Activated CD4-positive, alpha-beta T cell treated with anti-CD3 and anti-CD28 coated beads, Interleukin-2, amount 50 U/mL, for 16 hours (primary cell): ENCODE measurements at places on chromosomes 7 and 10.

- no peak for DNase-seq
Observed at GRCh38 chr7:30093420-30093952, 41.3 kb upstream of the MTURN start.

DNA sequence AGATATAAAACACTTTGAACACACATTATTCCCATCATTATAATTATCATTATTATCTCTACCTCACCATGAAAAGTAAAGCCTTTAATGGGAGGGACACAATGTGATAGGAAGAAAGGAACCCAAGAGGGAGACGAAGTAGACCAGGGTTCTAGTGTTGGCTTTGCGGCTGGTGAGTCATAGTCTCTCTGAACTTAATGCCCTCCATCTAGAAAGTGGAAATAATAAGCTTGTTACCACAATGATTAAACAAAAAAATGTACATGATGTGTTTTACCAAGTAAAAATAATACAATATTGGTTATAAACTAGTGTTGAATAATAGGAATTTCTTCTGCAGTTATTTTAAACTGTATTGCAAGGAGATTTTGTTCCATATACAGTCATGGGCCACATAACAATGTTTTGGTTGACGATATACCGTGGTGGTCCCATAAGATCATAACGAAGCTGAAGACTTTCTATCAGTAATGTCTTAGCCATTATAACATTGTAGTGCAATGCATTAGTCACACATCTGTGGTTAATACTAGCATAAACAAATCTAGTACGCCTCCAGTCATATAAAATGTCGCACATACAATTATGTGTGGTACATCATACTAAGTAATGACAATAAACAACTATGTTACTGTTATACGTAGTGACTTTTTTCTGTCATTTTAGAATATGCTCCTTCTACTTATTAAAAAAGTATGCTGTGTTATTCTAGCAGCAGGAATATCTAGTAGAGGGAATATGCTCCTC lies 450.6 kb upstream of the SORCS1 start:
- DNase-seq, result no peak

- no peak for DNase-seq
Observed at GRCh38 chr7:157507987-157508386, 171.2 kb downstream of the DNAJB6 start.

GRCh38 chr10:106147021-106147420 lies 1017.5 kb downstream of the SORCS1 start:
- DNase-seq, result no peak

- DNase-seq, result no peak
Observed at GRCh38 chr10:48411510-48411909, 105.0 kb downstream of the MAPK8 start.

GRCh38 chr10:112763916-112764520 lies 186.0 kb upstream of the TCF7L2 start:
- DNase-seq, result no peak

- no peak for DNase-seq
Observed at GRCh38 chr10:79380125-79380945, 33.1 kb downstream of the PPIF start.

DNA sequence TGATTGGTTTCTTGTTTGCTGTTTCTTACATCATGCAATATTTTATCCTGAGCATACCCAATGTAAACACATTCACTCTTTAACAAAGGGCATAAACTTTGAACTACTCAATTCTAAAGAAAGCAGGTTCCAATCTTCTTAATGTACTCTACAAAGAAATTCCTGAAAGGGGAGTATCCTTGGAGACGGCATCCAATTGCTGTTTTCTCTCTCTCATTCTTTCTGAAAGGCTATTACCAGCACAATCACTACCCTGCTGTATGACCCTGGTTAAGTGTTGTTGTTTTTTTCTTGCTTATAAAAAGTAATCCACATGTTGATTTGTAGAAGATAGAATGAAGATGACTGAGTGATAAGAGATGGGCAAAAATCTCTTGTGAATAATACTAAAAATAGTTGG lies 176.0 kb downstream of the ZNF365 start:
- no peak for DNase-seq

GRCh38 chr7:13072014-13072413 lies 384.6 kb downstream of the ARL4A start:
- DNase-seq, result no peak

GRCh38 chr7:121519548-121520521 lies 123.7 kb upstream of the FAM3C start:
- no peak for DNase-seq

DNA sequence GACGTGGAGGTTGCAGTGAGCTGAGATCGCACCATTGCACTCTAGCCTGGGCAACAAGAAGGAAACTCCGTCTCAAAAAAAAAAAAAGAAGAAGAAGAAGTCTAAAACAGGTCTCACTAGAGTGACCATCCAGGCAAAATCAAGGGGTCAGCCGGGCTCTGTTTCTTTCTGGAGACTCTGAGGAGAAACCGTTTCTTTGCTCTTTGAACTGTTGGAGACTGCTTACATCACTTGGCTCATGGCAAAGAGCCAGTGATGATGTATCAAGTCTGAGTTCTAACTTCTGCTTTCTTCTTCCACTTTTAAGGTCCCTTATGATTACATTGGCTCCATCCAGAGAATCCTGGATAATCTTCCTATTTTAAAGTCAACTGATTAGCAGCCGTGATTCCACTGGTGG lies 306.8 kb downstream of the WDR11 start:
- no peak for DNase-seq

- no peak for DNase-seq
Observed at GRCh38 chr7:105788356-105788755, 88.0 kb downstream of the ATXN7L1 start.

DNA sequence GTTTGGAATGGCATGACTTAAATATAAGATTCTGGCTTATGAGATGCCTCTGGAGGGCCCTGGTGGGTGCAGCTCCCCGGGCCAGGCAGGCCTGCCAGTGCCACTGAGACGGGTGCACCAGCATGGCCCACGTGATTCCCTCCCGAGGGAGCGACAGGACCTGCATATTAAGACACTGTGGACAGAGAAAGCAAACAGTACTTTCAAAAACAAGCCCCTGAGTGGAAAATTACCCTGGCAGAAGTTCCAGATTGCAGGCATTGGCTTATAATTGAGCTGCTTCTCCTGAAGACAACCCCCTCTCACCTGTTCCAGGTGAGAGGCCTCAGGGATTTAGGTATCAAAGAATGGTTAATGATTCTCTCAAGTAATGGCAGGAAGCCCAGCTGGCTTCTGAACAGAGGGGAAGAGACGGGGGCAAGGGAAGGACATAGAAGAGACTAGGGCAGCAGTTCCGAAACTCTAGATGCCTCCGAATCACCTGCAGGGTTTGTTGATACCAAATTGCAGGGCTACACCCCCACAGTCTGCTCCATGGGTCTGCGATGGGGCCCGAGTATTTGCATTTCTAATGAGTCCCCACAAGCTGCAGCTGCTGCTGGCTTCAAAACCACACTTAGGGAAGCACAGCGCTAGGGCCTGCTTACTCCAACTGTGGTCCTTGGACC lies 66.0 kb upstream of the DOCK1 start:
- DNase-seq, result no peak

DNA sequence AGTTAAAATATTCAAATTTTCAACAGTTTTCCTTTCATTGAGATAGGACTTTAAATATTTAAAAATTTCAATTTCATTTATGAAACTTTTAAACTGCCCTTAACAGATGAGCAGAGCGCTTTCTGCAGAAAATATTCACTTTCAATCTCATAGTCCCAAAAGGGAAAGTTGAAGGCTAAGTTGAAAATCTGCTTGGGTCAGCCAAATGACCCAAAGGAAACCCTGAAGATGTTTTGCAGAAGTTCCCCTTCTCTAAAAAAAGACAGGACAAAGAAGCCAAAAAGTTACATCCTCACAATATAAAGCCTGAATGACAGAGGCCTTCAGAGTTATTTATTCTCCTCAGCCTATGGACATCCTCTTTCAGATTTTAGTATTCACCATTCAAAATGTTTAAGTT lies 17.6 kb upstream of the SCIN start:
- no peak for DNase-seq

DNA sequence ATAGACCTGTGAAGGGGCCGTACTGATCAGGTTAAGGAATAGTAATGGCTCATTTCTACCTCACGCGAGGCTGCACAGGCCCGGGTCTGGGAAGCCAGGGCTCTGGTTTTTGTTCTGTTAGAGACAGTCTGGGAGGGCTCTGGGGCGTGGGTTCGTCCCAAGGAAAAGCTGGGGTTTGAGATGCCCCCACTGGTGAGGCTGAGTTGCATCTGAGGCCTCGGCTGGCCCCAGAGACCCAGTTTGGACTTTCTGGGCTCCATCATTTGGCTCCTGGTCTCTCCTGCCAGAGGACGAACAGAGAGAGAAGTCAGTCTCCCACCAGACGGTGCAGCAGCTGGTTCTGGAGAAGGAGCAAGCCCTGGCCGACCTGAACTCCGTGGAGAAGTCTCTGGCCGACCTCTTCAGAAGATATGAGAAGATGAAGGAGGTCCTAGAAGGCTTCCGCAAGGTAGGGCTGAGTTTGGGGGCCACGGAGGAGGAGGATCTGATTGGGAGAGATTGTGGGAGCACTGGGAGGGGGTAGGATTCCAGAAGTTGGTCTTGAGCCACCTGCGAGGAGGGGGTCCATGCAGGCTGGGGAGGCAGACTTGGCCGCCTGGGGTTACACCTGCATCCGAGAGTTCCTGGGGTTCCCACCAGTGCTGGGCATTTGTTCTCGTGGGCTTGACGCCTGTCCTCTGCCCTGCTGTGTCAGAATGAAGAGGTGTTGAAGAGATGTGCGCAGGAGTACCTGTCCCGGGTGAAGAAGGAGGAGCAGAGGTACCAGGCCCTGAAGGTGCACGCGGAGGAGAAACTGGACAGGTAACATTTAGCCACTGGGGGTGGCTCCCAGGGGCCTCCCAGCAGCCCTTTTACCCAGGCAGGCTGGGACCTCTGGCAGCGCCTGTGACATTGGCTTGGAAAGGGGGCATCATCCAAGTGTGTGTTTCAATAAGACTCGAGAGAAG lies 22.5 kb upstream of the BTBD16 start:
- DNase-seq, result no peak

- DNase-seq, result no peak
Observed at GRCh38 chr10:48462482-48463020, 142.3 kb downstream of the ARHGAP22 start.

GRCh38 chr10:55163388-55163979 lies 362.5 kb upstream of the PCDH15 start:
- peak; percentile 0 for DNase-seq

DNA sequence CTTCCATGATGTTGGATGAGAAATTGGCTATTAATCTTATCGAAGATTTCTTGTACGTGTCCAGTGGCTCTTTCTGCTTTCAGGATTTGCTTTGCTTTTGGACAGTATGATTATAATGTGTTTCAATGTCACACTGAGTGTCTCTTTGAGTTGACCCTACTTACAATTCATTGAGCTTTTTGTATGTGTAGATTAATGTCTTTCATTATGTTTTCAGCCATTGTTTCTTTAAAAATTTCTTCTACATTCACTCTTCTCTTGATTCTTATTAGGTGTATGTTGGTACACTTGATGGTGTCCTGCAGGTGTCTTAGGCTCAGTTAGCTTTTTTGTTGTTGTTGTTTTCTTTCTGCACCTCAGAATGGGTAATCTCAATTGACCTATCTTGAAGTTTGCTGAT lies 16.6 kb downstream of the PLAC9 start:
- DNase-seq, result no peak

DNA sequence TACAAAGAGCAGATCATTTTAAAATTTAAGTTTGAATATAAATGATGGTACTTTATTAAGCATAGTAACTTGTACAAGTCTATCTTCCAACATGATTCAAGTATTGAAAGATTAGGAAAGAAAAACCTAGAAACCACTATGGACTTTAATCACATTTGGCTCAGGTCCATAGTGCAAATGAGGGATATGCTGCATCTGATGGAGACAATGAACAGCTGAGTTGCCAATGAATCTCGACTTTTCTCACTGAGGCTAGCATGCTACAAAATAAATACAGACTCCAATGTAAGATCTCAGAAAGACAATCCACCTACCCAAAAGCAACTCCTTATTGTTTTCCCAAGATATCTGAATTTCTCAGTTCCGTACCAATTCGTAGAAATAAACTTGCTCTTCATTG lies 89.8 kb downstream of the SEMA3A start:
- no peak for DNase-seq

- no peak for DNase-seq
Observed at GRCh38 chr7:30458311-30458710, 20.3 kb downstream of the NOD1 start.

- DNase-seq, result no peak
Observed at GRCh38 chr10:129853562-129853903, 110.5 kb downstream of the EBF3 start.

DNA sequence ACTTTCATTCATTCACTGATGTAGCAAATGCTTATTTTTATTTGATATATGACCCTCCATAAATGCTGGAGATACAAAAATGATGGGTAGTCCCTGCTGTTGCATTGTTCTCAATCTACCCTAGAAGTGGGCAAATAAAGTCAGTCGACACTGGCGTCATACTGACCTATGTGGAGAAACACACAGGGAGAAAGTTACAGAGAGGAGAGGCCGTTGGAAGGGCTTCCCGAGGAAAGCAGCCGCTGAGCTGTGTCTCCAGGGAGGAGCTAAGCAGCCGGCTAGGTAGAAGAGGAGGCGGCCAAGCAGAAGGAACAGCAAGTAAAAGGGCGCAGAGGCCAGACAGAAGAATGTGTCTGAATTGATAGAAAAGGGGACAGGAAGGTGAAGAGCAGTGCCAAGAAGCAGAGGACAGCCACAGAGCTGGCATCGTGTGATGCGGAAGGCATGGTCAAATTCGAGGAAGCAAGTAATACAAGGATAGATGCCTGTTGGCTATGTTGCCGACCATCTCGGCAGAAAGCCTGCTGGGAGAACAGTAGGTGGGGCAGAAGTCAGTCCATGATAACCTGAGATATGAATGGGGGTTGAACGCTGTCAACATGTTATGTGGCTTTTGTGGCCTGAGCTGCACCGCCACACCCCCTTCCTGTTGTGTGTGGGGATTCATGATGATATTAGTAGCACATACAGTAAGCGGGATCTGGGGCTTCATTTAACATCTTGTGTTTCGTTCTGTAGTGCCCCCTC lies 25.9 kb downstream of the ST8SIA6 start:
- peak; percentile 82 for DNase-seq

DNA sequence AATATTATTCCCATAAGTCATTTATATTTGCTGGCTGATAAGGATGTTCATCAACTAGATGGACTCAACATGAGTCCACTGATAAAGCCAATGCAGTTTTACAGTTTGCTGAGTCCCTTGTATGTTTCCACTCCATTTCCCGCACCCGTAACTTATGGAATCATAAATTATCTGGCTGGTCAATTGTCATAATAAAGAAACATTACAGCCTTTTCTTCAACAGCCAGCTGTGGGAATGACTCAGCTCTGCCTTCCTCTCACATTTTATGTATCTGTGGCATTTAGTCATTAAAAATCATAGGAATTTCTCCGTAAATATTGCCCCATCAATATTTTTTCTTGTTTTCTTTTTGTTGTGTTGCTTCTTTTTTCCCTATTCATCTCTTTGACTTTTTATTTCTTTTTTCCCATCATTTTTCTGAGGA lies 22.3 kb upstream of the TMEM26 start:
- no peak for DNase-seq

GRCh38 chr7:42262964-42263363 lies 26.0 kb upstream of the GLI3 start:
- DNase-seq, result no peak
